Activated CD4-positive, alpha-beta T cell treated with anti-CD3 and anti-CD28 coated beads, Interleukin-2, amount 50 U/mL, for 24 hours (primary cell): ENCODE measurements at places on chromosomes 13 and 19.

- peak; percentile 14 for DNase-seq
Measured at GRCh38 chr13:98890186-98890585, 87.7 kb downstream of the DOCK9 start.

GRCh38 chr19:13026462-13027370 lies 31.4 kb downstream of the NFIX start:
- no peak for DNase-seq

DNA sequence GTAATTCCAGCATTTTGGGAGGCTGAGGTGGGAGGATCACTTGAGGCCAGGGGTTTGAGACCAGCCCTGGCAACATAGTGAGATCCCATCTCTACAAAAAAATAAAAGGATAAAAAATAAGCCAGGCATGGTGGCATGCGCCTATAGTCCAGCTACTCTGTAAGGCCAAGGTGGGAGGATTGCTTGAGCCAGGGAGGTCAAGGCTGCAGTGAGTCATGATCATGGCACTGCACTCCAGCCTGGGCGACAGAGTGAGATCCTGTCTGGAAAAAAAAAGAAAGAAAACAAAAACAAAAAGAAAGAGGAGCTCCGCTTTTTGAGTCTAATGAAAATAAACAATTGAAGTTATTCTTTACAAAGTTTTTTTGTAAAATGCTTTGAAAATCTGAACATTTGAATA lies 326.2 kb downstream of the GPC5 start:
- no peak for DNase-seq

GRCh38 chr13:113582841-113583631 lies 1.5 kb upstream of the TFDP1 start:
- DNase-seq = no peak

GRCh38 chr13:112877066-112877465 lies 91.9 kb upstream of the MCF2L start:
- no peak for DNase-seq

DNA sequence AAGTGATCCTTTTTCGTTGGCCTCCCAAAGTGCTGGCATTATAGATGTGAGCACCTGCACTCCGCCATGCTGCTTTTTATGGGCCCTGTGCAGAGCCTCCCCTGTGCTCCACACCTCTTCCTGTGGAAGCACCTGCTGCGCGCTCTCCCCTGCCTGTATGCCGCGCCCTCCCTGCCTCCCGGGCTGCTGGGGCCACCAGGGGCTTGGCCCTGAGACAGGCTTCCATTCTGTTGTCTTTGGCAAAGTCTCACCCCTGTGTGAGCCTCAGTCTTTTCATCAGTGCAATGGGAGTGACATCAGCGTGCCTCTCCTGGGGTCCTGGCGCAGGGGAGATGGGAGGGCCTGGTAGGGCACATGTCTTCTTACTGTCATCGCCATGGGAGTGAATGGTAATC lies 1.3 kb downstream of the FAM174C start:
- no peak for DNase-seq

- no peak for DNase-seq
Measured at GRCh38 chr13:52785739-52786138, 46.1 kb upstream of the CNMD start.

GRCh38 chr13:24642219-24642618 lies 38.0 kb upstream of the ATP12A start:
- DNase-seq = no peak

GRCh38 chr13:42394361-42394708 lies 122.4 kb downstream of the AKAP11 start:
- no peak for DNase-seq

- no peak for DNase-seq
Measured at GRCh38 chr13:58823701-58824100, 1192.2 kb downstream of the PCDH17 start.

DNA sequence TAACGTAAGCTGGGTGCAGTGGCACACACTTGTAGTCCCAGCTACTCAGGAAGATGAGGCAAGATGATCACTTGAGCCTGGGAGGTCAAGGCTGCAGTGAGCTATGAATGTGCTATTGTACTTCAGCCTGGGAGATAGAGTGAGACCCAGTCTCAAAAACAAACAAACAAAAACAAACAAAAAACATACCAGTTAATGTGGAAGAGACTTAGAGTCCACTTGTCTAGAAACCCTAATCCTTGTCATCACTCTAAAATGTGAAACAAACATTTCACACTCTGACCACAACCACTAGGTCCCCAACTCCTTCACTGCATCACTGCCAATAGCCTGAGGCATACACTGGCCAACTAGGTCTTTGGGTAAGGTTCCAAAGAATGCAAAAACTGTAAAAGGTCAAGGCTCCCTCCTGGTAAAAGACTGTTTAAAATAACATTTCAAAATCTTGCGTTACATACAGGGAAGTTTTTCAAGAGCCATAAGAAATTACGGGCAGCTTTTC lies 28.6 kb upstream of the CYP2B6 start:
- DNase-seq = no peak

- no peak for DNase-seq
Measured at GRCh38 chr19:6042776-6043726, 65.1 kb upstream of the RANBP3 start.
